Epithelial cell of proximal tubule (primary cell): ENCODE measurements at places on chromosomes 2 and 18.

DNA sequence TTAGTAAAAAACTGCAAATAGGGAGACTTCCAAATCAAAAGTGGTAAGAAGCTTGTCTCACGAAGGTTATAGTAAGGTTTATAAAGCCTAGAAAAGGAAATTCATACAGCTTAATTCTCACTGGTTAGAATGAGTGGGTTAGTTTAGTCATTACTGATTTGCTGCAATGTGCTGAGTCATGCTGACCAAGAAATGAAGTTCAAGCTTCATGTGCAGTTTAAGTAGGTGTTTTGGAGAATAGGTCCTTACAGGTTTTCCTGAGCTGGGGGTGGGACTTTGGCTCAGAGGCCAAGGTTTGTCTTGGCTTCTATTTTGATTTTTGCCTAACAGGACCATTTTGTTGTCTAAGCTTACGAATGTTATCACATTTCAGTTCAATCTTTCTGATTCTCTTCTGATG, 15.1 kb downstream of the CLIP4 start:
- DNase-seq: peak; percentile 78

DNA sequence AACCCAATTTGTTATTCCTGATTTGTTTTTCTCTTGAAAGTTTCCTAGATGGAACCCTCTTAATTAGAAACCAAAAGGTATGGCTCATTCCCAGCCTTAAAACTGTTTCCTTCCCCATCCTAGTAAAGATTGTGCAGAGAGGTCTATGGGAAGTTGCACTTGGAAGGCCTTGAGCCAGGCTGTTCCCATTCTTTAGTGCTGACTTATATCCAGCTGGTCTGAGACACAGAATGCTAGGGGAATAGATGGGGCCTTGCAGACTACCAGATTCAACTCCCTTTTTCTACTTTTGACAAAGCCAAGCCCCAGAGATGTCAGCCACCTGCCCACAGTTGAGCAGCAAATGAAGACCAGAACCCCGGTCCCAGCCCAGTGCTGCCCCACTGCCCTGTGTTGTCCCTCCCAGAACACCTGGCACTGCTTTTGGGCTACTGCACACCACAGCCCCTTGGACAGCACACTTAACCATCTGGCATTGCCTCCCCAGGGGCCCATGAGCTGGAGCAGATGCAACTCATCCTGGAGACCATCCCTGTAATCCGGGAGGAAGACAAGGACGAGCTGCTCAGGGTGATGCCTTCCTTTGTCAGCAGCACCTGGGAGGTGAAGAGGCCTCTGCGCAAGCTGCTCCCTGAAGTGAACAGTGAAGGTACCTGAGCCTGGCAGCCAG, 98.2 kb downstream of the MRO start:
- no peak for DNase-seq

DNA sequence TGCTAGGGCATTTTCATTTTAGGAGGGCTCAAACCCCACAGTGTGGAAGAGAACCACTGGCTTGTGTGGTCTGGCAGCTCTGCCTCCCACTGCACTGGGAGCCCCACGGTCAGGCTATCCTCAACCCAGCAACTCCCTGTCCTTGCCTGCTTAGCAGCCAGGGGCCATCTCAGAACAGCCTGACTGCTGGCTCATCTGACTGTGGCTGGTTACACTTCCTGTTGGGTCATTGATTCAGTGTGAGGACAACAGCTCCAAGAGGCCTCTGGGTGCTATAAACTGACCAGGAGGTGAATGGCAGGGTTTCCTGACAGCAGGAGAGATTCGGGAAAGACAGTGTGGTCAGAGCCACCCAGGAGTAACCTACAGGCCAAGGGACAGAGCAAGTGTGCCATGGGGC, 40.1 kb downstream of the AMER3 start:
- no peak for DNase-seq

- no peak for DNase-seq
Observed at GRCh38 chr2:99970292-99970868, 172.0 kb downstream of the AFF3 start.

DNA sequence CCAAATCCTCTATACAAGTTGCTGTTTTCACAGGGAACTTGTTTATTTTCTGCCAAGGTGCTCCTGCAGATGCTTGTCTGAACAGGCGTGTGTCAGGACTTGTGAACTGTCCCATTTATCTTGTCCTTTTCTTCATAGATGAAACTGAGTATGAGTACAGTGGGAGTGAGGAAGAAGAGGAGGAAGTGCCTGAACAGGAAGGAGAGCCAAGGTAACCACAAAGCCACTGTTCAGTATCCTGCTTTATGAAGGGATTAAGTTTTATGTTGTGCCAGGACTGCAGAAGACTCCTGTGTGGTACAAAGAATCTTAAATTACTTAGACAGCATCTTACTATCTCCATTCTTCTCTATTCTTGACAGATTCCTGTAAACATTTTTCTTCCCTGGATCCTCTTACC, 145.0 kb downstream of the MAP4K4 start:
- DNase-seq: no peak

GRCh38 chr2:72135921-72136320, 11.7 kb downstream of the CYP26B1 start:
- no peak for DNase-seq

DNA sequence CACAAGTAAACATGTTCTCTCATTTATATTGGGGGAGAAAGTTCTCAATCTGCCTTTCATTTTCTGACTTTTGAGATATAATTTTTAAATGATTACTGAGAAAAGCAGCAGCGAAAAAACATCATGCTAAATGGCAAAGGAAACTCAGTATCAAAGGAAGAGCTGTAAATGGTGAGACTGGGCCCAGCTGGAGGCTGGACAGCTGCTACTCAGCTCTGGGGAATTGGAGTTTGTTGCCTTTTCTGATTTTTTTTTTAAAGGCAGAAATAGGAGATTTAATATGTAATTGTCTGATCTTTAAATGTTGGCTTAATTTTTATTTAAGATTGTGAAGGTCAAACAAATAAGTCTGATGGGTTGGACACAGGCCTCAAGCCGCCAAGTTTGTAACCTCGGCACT, 137.1 kb upstream of the TACR1 start:
- DNase-seq: no peak

DNA sequence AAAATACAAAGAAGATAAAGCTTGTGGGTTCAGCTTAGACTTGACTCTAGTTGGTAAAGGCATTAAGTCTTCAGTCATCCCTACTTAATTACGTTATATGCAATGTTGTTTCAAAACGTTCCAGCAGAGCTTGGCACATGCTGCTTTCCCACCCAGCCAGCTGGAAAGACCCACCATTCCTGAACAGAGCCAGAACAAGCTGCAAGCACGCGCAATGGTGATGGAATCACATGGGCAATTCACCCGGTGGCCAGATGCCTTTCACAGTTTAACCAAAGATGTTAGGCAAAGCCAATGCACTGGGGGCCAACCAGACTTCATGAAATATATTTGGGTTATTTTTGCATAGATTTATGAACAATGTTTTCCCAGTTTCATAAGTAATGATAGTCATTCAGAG, 123.4 kb upstream of the CDH20 start:
- no peak for DNase-seq

- no peak for DNase-seq
Observed at GRCh38 chr18:21327101-21327500, 85.1 kb downstream of the GREB1L start.

GRCh38 chr18:76506974-76507764, 12.1 kb upstream of the ZNF516 start:
- no peak for DNase-seq

DNA sequence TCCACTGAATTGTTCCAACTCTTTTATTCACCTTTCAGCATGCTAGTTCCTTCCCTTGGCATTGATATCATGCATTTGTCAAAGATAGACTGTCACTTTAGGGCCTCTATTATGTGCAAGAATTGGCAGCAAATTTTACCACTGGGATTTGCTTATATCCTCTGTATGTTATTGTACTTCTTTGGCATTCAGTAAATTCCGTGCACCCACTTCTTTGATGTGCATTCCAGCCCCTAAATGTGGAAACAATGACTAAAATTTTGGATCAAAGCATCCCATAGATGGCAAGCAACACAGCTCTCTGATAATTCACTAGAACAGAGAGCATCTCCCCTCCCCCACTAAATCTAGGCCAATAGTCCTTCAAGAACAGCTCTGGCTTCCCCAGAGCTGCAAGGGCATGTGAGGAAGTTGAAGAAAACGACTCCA, 399.0 kb upstream of the HNRNPA3 start:
- no peak for DNase-seq

GRCh38 chr2:156841321-156841720, 405.1 kb downstream of the GPD2 start:
- DNase-seq: no peak

- DNase-seq: no peak
Observed at GRCh38 chr2:26164641-26165211, 8.2 kb upstream of the GAREM2 start.

GRCh38 chr2:12211326-12212175, 465.1 kb downstream of the LPIN1 start:
- no peak for DNase-seq

DNA sequence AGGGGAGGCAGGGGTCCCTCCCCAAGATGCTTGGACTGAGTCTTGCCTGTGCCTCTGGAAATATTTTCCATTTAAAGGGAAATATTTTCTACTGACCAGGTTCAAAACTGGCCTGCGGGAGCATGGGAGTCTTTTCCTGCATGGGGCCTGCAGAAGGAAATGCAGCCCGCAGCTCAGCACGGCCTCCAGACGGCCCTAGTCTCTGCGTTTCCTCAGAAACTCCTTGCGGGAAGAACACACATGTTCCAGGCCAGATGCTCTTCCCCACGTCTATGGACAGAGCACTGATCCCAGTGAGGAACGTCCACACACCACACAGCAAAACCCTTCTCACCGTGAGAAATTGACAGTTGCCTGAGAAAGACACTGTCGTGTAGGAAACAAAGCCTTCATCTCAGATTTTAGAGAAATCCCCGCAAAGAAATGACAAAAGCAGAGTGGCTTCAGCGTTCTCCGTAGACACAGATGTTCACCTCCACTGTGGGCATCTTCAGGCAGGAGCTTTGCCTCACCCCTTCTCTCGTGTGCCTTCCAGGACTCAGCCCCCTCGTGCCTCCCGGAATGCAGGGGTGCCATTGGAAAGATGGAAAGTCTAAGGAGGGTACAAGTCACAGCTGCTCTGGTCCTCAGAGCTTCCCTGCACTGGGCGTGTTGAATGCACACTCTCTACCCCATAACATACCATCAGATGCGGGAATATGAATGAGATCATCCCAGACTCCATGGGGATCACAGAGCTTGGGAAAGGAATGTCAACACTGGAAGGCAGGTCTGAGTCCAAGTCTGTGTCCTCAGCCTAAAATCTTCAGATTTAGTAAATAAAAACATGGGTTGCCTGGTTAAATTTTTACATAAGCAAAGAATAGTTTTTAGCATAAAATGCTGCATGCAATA, 438.7 kb upstream of the SALL3 start:
- no peak for DNase-seq

DNA sequence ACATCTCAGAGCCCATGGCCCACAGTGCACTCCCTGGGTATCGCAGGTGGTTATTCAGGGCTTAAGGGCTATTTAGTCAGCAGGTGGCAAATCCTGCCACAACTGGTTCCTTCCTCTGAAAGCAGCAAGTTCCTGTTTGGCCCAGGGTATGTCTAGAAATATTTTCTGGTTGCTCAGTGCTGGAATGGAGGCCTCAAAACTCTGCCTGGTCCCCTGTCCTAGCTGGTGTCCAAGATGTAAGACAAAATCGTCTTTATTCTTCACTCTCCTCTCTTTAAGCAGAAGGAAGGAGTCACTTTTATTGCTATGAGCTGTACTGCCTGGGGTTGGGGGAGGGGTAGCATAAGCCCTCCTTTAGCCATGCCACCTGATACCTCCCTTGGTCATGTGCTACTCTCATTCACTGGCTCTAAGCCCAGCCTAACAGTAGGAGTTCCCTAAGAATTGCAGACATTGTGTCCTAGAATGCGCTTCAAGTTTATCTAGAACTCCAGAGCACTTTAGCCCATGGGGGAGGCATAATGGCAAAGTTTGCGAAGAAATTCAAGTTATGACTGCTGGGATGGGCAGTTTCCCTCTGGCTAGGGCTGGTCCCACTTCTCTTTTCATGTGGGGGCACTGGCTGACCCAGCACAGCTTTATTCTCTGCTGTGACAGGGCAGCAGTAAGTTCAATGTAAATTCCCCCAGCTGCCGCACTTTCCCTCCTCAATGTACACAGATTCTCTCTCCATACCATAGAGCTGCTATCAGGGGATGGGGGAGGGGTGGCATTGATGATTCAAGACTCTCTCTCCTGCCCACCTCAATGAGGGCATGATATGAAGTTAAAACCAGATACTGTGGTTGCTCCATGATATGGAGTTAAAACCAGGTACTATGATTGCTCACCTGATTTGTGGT, 27.1 kb upstream of the CWC22 start:
- peak; percentile 45 for DNase-seq

GRCh38 chr2:158893474-158893873, 75.0 kb upstream of the TANC1 start:
- no peak for DNase-seq

GRCh38 chr2:200383380-200384110, 77.1 kb downstream of the SPATS2L start:
- DNase-seq: no peak

GRCh38 chr18:23225503-23225902, 90.2 kb downstream of the CABLES1 start:
- peak; percentile 25 for DNase-seq

- DNase-seq: no peak
Observed at GRCh38 chr2:190698895-190699294, 50.0 kb downstream of the NAB1 start.

- no peak for DNase-seq
Observed at GRCh38 chr2:168697668-168698121, 104.7 kb upstream of the NOSTRIN start.

GRCh38 chr2:207285473-207285815, 119.7 kb upstream of the KLF7 start:
- DNase-seq: no peak

DNA sequence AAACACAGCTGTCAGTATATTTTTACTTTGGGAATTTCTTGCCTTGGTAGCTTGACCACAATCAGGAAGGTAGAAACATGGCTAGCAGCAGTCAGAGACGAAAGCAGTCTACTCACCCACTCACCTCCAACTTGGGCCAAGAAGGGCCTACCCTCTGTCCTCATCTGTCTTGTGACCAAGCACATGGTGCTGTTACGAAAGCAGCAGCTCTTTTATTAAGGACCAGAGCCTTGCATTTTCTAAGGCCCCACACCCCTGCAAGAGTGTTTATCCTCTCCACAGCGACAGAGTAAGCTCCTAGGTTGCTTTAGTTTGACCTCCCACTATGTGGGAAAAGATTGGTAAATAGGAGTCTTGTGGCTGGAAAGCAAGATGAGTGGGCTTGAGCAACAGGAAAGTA, 31.3 kb upstream of the MSTN start:
- DNase-seq: no peak

- no peak for DNase-seq
Observed at GRCh38 chr2:127565261-127566138, 30.0 kb downstream of the MYO7B start.

DNA sequence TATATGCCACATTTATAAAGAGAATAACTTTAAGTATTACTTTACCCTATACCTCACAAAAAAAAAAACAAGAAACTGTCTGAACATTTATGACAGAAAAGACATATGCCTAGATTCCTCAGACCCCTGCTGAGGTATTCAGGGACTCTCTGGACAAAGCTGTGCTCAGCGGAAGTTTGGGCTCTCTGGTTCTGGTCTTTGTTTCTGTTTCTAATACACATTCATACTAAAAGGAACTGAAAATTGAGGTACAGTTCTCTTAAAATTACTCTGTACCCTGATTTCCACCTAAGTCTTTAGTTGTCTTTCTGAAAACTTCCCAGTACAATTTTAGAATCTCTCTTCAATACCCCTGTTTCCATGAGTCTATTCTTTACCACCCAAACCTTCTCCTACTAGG, 160.3 kb downstream of the IKZF2 start:
- DNase-seq: no peak
